Activated CD4-positive, alpha-beta T cell treated with anti-CD3 and anti-CD28 coated beads for 1 hour (primary cell): ENCODE measurements at places on chromosomes 11 and 22.

DNA sequence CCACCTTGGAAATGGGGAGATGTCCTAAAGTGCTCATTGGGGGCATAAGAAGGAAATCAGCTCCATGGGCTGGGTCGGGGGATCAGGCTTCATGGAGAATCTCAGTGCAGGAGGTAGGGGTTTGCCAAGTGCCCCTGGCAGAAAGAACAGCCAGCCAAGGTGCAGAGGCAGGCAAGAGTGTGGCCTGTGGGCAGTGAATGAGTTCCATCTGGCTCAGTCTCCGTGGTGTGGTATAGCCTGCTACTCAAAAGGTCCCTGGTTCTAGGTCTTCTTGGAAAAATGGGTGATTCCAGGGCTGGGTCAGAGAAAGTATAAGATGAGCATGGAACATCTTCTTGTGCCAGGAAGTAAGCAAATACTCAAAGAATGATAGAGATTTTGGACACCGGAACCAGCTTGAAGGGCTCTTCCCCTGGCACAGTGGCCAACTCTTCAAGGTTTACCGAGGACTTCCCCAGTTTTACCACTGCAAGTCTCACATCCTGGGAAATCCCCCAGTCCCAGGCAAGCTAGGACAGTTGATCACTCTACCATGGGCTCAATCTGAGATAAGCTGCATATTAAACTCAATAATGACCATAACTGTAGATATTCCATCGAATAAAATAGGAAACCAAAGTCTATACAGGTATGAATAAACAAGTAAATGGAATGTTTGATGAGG, 10.6 kb upstream of the ARAP1 start:
- no peak for DNase-seq

DNA sequence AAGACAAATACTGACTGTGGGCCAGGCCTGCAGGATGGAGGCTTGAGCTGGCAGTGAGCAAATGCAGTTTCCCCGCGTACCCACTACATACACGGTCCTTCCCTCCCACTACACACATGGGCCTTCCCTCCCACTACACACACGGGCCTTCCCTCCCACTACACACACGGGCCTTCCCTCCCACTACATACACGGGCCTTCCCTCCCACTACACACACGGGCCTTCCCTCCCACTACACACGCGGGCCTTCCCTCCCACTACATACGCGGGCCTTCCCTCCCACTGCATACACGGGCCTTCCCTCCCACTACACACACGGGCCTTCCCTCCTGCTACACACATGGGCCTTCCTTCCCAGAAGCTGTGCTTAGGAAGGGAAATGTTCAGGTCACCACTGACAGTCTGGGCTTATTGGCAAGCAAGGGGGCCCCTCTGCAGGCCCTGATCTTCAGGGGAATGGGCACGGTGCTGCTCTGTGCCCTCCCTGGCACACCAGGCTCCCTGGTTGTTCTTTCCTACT, 10.8 kb downstream of the DNAL4 start:
- no peak for DNase-seq

- no peak for DNase-seq
Observed at GRCh38 chr11:23585416-23586104, 725.3 kb upstream of the CCDC179 start.

DNA sequence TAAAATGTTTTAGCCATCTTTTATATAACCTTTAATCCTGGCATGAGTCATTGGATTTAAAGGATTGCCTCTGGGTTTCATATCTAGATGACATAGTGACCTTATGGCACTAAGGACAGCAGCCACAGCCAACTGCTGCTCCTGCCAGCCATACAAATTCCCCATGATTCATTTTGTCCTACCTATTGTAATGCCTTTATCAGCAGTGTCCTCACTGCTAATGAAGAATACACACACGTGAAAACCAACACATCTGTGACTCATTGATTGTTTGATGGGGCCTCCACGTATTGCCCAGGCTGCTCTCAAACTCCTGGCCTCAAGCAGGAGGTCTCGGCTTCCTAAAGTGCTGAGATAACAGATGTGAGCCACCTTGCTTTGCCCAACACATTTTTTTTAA, 1.8 kb downstream of the LDHAL6A start:
- DNase-seq, result no peak

- DNase-seq, result no peak
Observed at GRCh38 chr11:77201991-77202841, 74.2 kb downstream of the MYO7A start.
